Cerebellum (tissue), 4 donors: ENCODE measurements at places on chromosomes 1 and 21.

GRCh38 chr1:206685769-206686477 lies 1.2 kb downstream of the MAPKAPK2 start:
- no peak for DNase-seq

DNA sequence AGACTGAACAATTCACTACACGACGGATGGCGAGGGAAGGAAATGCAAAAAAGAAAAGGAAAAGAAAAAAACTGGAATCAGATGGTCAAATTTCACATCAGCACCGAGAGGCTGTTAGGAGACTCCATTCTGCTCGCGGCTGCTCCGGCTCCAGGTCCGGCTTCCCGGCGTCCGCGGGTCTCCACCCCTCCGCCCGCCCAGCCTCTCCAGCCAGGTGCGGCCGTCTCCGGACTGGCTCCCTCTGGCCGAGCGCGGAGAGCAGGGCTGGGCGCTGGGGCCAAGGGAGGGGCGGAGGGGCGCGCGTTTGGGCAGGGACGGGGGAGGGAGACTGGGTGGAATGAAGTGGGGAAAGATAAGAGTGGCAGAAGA lies 332 bp downstream of the KCNJ6 start:
- peak; percentile 71 for DNase-seq

DNA sequence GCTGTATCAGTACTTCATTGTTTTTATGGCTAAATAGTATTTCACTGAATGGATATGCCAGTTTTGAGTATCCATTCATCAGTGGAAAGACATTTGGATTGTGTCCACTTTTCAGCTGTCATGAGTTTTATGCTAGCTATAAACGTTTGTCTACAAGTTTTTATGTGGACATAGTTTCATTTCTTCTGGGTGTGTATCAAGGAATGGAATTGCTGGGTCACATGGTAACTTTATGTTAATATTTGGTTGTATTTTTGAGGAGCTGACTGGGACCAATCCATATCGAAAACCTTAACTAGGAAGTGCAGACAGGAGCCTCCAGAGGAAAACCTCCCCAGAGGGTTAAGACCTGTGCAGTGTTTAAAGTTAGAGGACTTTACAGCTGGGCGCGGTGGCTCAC lies 31.8 kb upstream of the DISC1 start:
- DNase-seq = no peak

GRCh38 chr1:17212009-17212408 lies 7.1 kb downstream of the PADI1 start:
- no peak for DNase-seq

GRCh38 chr1:108119500-108119899 lies 80.6 kb downstream of the SLC25A24 start:
- no peak for DNase-seq

GRCh38 chr1:29732453-29732852 lies 496.1 kb downstream of the PTPRU start:
- DNase-seq = no peak

DNA sequence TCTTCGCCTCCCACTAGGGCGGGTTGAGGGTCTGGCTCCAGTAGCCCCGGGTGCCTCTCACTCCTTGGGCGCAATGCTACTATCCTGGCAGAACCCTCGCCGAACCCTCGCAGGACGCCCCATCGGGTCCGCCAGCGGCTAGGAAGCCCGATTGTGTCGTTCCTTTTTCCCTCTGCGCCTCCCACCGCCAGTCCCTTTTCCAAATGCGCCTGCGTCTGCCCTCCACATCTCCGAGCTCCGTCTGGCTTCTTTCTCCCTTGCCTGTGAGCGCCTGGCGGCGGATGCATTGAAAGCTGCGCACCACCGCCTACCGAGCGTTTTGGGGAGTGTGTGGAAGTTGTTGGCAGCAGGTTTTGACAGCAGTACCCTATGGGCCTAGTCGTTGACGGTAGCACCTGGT lies 1.0 kb upstream of the DIRAS3 start:
- no peak for DNase-seq

GRCh38 chr1:187383366-187383765 lies 554.6 kb downstream of the PLA2G4A start:
- no peak for DNase-seq

DNA sequence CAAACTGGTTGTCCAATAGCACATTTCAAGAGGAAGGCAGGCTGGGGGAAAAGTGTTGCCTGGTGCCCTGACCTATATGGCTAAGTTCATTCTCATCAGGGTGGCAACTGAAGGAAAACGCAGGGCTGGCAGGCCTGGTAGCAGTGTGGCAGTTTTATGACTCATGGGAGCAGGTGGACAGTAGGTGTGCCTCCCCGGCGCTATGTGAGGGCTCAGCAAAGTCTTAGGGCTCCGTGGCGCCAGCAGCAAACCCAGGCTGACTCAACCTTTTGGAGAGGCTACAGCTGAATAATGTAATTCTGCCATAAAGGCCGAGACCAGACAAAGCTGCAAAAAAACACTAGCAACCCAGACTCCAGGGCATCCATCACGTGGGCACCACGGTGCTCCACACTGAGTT lies 23.6 kb downstream of the GADD45A start:
- DNase-seq = no peak

DNA sequence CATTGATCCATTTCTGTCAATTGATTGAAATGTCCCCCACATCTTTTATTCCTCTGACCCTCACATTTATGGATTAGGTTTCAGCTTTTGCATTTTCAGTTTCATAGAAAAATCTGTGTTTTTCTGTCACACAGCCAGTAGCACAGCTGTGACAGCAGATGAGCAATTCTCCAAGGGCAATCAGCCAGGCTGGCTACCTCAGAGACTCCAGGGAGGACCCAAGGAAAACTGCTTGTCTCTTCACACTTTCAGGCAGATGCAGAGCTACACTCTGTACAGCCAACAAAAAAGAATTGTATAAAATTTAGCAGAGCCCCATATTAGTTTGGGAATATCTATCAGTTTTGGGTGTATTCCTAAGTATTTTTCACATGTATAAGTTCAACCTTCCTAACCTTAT lies 257.2 kb downstream of the LRRC7 start:
- DNase-seq = no peak

DNA sequence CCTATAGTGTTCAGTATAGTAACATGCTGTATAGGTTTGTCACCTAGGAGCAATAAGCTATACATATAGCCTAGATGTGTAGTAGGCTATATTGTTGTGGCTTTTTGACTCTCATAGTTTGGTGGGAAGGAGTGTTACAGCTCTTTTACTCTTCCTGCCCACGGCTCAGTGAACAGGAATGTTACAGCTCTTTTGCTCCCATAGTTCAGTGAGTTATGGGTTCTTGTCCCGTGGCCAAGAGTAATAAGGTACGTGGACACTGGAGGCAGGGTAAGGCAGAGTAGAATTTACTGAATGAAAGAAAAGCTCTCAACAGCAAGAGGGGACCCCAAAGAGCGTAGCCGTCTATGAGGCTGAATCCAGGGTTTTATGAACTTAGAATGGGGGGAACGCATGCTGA lies 734.3 kb downstream of the ADGRL2 start:
- DNase-seq = no peak

DNA sequence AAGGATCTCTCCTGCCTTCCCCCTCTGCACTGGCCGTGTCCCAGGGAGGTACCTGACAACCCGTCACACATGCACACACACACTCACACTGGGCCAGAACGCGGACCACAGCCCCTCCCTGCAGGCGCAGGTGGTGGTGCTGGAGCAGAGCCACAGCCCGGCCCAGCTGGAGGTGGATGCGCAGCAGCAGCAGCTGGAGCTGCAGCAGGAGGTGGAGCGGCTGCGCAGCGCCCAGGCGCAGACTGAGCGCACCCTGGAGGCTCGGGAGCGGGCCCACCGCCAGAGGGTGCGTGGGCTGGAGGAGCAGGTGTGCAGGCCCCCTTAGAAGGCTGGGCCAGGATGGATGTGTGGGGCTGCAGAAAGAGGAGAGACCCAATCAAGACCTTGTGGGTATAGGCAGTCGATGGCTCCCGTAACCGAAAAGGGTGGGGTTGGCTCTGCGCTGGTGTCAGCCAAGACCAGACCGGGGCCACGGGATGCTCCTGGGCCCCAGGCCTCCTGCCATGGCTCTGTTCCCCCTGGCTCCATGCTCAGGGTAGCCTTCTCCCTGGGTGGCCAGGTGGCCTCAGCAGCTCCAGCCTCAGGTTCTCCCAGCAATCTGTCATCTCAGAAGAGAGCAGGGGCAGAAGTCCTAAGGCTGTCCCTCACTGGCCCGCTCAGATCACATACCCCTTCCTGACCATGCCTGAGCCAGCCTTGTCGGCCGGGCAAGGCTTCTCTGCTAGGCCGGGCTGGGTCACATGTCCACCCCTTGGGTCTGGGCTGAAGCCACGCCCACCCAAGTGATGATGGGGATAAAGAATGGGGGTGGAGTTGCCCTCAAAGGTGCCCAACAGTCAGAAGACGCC lies 8.9 kb downstream of the MFAP2 start:
- DNase-seq = peak; percentile 48

GRCh38 chr1:67335411-67335810 lies 27.7 kb downstream of the IL12RB2 start:
- DNase-seq = no peak

GRCh38 chr1:3244927-3245315 lies 175.9 kb downstream of the PRDM16 start:
- no peak for DNase-seq

- DNase-seq = no peak
These were observed 55.2 kb upstream of the PDE9A start for GRCh38 chr21:42598159-42598735.

- DNase-seq = no peak
These were observed 185.2 kb upstream of the TMEM51 start for GRCh38 chr1:14968251-14968851.

DNA sequence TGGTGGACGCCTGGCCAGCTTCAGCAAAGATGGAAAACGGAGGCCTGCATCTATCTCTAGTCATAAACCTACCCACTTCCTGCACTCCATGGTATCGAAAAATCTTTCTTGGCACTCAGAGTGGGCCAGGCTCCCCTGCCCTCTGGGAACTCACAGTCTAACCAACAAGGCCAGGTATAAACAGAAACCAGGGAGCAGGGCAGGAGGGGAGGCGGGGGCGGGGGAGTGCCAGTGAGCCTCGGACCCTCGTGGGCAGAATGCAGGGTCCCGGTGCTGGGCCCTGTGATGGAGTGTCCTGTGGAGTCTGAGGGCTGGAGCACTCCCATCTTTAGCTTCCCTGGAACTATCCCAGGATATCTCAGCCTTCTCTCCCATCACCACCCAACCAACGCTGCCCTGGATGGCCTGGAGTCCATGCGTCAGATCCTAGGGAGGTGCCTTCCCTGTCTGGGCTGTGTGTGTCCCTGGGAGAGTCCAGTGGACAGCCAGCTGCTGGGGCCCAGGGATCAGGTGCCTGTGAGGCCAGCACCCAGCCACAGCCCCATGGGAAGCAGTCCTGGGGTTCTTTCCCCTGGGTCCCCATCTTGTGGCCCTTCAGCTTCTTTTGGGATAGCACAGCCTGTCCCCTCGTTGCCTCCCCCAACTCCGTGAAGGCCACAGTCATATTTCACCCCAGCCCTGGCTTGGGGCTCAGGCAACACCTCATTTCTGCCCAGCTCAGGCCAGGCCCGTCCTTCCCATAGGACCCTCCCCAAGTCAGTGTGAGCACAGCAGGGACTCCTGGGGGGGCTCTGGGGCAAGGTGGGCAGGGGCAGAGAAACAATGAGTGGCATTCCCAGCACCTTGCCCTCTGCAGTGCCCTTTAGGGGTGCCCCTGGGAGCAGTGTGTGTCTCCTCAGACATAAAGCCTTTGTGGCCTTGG lies 1.1 kb upstream of the EPS8L3 start:
- DNase-seq = no peak
